ENCODE measurements at places on chromosomes 5 and 9. TPM values are rescaled to one million over a fixed set of nuclear protein-coding genes. Genes with fewer than 3 reads are reported as not detected.

The TEX48 gene
- total RNA-seq = not detected

The YTHDC2 gene
- total RNA-seq = 7.3 TPM

The PCDHB9 gene
- total RNA-seq = not detected

The OBP2B gene
- total RNA-seq = not detected

The CYSRT1 gene
- 0.17 TPM for total RNA-seq

The SH3TC2 gene
- 2.3 TPM for total RNA-seq

The RNF183 gene
- total RNA-seq = not detected

The TEK gene
- not detected for total RNA-seq

The MCTP1 gene
- total RNA-seq = 18.0 TPM

The NEUROG1 gene
- total RNA-seq = not detected

DNA sequence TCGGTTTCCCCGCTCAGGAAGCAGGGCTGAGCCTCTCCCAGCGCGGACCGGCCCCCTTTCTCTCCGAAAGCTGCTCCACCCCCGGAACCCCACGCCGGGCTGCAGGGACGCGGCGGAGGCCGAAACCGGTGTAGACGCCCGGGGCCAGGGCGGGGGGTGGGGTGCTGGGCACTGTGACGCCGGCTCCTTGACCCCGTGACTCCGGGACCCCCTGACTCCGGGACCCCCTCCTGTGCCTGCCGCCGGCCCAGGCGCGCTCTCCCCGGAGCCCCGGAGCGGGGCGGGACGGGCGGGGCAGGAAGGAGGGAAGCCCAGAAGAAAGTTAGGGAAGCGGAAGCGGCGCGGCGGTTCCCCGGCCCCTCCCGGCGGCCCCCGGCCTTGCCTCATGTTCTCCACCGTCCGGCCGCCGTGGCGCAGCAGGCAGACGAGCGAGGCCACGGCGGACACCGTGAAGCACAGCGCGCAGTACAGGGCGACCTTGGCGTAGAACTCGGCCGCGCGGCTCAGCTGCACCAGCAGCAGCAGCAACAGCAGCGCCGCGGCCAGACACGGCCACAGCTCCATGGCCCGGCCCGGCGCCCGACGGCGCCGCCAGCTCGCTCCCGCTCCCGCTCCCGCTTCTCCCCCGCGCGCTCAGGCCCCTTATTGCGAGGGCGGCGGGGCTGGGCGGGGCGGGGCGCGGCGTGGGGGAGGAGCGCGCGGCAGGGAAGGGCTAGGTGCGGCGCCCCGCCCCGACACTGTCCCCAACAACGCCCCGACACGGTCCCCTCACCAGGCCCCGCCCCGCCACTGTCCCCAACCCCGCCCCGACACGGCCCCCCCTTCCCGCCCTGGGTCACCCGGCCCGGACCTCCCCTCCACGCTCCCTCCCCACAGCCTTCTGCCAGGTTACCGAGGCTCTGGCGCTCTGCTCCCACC is at the start of gene AGPAT2:
Gene AGPAT2, minus strand, starts transcription at position 664 of the 918 bp plus-strand sequence. Its CDS starts 100 bp downstream, at position 564.
- no peak for DNase-seq

- DNase-seq = peak; percentile 42
These were observed 11.1 kb upstream of the SHOC1 start for GRCh38 chr9:111805830-111806241.

DNA sequence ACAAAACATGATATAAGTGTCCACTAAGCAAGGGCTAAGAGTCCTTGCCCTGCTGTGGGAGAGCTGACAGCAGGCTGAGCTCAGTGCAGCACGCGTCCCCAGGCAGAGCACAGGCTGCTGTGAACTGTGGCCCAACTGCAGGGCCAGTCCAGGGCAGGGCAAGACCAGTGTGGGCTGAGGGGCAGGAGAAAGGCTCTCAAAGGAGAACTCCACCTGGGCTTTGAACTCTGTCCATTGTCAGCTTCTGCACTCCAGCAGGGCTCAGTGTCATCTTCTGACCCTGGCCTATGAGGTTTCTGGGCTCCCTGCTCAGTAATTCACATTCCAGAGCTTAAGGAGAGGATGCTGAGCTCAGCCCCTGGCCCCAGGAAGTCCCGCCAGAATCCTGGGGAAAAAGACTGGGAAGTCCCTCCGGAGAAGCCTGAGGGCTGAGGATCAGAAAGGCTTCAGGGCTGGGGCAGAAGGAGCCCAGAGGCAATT is 37.4 kb downstream of the LHFPL2 start:
- DNase-seq = no peak

- no peak for DNase-seq
These were observed 160.8 kb upstream of the KLF4 start for GRCh38 chr9:107650321-107650720.

DNA sequence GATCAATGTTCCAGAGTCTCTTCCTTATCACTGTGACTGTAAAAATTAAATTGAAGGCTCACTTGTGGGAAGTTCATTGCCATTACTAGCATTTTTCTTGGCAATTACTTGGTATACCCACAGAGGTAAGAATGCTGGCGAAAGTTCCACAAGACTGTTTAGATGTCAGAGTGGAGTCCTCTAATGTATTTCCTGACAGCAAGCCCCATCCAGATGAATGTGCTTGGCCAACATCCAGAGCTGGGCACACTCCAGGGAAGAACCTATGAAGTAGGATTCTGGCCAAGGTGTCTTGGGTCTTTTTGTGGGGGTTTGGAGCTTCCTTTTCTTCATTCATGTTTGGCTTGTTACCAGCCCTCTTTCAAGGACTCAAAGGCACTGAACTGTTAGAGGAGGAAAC is 473.6 kb downstream of the DMAC1 start:
- DNase-seq = no peak

- no peak for DNase-seq
These were observed 453.9 kb downstream of the NFIB start for GRCh38 chr9:13860019-13860418.

DNA sequence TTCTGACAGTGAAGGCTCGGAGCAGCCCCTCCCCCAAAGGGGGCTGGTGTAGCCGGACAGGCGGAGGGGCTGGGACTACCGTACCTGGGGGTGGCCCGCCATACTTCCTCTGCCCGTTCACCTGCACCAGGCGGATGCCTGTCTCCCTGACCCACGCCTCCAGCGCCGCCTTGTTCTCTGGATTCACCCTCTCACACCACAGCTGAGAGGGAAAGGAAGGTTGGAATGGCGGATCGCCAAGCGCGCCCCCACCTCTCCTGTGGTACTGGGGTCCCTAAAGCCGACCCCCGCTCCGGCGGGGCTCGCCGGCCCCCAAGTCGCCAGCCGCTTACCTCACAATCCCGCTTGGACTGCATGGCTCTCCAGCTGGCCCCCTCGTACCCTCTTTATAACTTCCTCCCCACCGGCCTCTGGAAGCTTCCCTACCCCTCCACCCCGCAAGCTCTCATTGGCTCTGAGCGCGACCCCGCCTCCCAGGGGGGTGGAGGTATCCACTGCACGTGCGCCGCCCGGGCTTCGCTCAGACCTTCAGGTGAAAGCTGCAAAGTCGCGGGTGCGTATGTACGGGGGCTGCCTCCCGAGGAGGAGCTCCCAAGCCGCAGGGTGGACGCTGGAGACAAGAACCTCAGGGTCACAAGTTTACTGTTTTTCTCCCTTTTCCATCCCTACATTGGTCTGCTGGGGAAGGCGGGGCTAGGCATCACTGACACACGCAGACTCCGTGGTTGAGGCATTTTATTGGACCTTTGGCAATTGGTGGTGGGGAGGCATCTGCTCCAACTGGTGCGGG is at the start of gene DND1:
Gene DND1, minus strand, starts transcription at position 390 of the 790 bp plus-strand sequence. Its CDS starts 34 bp downstream, at position 356.
- no peak for DNase-seq

DNA sequence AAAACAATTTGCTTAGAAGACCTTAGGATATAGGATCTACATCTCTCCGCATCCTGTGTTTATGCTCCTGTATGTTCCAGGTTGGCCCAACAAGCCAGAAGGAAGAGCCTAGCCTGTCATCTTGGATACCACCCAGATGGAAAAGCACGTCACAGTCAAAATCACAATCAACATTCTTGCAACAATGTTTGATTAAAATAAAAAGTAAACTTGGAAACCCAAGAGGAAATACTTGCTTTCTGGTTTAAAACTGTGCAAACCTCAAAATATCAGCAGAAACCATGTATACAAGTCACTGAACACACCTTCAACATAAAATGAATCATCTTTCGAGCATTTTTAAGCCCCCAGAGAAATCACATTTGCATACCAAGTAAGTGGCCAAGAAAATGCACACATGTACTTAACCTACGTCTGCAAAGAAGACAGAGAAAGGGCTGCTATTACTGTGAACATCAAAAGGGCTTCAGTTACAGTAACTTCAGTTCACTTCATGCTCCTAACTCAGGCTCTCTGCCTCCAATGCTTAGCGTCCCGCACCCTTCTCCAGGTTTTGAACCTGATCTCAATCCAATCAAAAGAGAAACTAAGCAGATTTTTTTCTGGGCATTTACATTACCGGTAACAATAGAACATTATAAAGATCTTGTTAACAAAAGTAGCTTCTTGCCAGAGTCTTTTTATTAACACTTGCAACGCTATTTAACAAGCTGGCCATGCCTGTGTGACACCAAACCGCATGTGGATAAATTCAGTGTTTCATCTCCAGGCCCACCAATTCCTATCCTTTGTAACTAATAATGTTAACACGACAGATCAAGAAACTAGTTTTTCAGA is 1.3 kb downstream of the ENC1 start:
- no peak for DNase-seq

DNA sequence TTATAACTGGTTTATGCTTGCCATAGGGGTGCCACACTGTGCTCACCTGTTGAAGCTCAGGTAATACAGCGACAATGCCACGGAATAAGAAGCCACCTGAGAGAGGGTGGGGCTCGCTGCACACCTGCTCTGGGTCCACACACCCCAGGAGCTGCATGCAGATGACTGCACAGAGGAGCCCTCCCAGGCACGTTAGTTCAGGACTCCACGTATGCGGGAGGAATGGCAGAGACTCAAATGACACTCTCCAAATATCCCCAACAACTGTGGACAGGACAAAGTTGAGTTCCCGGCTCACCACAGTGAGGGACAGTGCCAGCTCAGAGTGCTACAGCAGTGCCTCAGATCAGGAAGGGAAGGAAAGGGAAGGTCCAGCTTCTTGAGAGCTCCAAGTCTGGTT is 5.8 kb upstream of the FCN1 start:
- no peak for DNase-seq

DNA sequence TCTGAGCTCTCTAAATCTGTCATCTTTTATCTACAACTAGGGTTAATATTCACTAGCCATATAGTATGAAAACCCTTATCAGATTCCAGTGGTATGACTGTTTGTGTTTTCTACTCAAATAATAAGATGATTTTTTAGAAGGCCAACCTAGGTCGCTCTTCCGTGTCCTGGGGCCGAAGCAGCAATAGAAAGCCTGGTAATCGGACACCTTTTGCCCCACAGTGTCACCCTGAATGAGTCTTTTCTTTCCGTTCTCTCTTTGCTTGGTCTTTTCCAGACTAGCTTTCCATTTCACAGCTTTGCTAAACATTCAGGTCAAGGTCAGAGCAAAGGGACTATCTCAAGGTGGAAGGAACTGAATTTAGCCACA is 243.3 kb upstream of the ANKRD55 start:
- DNase-seq = no peak

DNA sequence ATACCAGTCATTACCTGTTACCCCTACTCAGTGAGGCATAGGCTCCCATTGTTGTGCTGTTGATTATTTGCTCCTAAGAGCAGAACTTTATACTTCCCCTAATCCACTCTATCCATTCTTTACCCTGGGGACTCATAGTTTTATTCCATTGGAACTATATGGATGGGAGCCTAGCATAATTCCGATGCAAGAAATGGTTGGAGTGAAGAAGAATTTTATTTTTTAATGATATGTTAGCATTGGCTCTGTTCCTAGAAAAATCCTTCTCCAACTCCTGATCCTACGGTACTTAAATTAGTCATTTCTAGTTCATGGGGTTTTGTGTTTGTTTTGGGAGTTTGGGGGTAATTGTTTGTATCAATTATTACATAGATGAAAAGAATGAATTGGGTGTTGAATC is 191.5 kb downstream of the GOLPH3 start:
- no peak for DNase-seq

- peak; percentile 37 for DNase-seq
These were observed 33.2 kb downstream of the CSF1R start for GRCh38 chr5:150052956-150053712.

- no peak for DNase-seq
These were observed 107.6 kb upstream of the CPEB4 start for GRCh38 chr5:173780235-173781234.

DNA sequence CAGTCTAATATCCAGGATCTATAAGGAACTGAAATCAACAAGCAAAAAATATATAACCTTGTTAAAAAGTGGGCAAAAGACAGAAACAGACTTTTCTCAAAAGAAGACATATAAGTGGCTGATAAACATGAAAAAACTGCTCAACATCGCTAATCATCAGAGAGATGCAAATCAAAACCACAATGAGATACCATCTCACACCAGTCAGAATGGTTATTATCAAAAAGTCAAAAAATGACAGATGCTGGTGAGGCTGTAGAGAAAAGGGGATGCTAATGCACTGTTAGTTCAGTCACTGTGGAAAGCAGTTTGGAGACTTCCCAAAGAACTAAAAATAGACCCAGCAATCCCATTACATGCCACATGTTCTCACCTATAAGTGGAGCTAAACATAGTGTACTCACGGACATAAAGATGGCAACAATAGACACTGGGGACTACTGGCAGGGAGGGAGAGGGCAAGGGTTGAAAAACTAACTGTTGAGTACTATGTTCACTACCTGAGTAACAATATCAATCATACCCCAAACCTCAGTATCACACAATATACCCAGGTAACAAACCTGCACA is 11.7 kb upstream of the TSSK1B start:
- DNase-seq = no peak

DNA sequence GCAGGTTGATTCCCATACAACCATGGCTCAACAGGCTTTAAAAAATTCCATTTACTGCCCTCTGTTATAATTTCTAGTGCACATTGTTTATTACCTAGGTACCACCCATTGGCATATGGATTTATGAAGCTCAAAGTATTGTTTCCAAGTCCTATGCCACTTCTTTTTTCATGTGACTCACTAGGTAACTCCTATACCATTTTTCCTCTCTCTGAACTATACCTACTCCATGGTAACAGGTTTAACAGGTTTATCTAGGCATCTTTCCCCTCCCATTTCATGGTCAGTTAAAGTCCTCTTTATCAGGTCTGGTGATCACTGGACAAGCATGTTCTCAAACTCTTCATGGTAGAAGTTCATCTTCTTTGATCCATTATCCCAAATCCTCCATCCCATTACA is 49.6 kb upstream of the ABCA1 start:
- no peak for DNase-seq

DNA sequence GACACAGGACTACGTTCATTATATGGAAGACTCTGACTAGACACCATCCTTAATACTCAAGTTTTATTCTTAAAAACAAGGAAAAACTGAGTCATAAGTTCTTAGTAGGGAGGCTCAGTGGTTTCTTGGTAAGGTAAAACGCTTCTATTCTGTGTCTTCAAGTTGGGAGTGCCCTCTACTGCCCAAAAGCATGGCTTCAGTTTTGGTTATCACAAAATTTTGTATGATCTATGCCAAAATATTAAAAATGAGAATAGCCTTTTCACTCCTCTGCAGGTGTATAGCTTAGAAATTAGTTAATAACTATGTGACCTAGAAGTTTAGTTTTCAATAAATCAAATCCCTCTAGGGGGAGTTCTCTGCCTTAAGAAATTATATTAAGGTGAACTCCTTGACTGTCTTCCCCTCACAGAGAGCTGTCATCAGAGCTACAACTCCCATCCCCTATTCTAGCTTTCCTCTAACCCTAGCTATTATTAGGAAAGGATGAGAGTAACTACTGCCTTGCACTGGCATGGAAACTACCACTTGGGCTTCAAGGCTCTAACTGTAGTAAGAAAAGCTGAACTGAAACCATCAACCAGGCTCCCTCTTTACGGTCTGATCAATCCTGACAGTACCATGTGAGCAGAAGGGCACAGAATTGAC is 189.7 kb downstream of the GNAQ start:
- DNase-seq = no peak

Data from epithelial cell of proximal tubule (primary cell).